Stimulated activated CD8-positive, alpha-beta memory T cell treated with anti-CD3 and anti-CD28 coated beads, Interleukin-4, amount 100 ng/mL, for 24 hours (primary cell): ENCODE measurements at places on chromosomes 2 and 18.

DNA sequence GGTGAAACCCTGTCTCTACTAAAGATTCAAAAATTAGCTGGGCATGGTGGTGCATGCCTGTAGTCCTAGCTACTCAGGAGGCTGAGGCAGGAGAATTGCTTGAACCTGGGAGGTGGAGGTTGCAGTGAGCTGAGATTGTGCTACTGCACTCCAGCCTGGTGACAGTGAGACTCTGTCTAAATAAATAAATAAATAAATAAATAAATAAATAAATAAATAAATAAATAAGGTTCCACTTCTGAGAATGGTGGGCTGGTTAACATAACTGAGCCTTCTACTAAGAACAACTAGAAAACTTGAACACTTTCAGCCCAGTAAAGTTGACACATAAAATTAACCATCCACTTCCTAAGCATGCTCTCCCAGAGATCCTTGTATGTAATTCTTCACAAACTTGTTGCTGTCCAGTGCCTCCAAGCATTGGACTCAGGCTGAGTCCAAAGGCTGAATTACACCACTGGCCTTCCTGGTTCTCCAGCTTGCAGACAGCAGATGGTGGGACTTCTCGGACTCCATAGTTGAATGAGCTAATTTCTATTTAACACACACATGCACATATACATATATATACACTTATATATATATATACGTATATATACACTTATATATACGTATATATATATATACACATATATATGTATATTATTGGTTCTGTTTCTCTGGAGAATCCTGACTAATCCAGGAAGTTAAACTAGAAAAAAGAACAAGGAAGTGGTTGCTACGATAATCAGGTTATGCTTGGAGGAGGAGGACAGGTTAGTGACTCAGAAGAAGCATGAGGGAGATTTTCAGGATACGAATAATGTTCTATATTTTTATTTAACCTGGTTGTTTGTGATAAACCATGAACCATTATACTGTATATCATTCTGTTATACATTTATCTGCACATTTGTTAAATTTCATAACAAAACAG, 348.8 kb downstream of the METTL4 start:
- DNase-seq, result no peak

GRCh38 chr2:212539072-212539880, 674 bp upstream of the ERBB4 start:
- no peak for DNase-seq

DNA sequence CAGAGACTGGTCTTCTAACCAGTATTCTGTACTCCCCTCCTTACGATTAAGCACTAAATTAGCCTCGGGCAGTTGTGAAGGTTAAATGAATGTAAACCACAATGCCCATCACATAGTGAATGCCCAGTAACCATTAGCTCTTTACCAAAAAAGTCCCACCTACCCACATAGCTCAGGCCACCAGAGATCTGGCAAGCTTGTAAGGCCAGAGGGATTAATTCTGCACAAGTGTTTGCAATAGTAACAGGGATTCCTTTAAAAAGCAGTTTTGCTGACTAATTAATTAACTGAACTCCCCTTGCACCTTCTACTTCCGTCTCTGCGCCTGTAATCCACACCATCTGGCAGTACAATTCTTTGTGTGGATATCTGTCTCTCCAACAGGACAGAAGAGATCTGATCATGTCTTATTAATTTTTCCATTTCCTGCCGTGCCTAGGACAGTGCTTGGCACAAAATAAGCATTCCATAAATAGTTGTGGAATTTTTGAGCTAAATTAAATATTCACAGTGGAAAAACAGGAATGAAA, 36.2 kb upstream of the IGFBP2 start:
- DNase-seq, result no peak

DNA sequence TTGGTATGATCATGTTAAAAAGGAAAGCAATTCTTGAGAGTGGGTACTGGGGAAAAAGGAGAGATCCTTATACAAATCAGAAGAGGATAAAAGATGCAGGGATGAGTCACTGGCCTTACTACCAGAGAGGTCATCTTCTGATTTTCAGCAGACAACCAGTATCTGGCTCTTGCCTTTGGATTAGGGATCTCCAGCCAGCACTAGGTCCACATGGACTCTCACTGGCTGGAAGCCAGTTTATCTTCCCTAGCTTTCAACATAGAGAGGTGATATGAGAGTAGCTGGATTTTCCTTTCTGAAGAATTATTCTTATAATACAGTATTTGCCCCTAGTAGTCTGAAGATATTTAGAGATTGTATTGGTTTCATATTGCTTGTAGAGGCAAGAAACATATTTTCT, 30.2 kb downstream of the CERKL start:
- no peak for DNase-seq
